NCI-H1694 (cell line): ENCODE measurements at places on chromosomes 3 and 15.

DNA sequence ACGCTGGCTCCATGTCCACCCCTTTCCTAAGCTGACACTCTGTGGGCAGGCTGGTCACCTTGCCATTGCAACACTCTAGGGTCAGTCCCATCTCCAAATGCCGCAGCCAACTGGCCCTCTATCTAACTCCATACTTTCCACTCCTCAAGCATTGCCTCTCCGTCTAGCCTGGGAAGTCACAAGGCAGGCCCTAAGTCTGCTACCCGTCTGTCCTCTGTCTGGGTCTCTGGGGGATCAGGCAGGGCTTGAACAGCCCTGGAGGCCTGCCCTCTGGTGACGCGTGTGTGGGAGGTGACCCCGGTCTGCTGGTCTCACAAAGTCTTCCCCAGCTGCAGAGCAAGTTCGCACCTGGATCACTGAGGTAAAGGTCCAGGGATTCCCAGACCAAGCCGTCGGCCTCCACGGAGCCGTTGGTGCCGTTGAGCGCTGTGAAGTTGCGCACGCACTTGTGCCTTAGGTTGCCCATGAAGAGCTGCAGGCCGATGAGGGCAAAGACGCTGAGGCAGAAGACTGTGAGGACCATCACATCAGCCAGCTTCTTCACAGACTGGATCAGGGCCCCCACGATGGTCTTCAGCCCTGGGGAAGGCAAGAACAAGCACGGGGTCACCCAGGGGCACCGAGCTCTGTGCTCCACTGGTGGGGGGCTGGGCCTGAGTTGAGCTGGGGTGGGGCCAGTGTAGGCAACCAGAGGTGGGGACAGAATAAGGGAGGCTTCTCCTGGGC is 39.9 kb downstream of the SCN5A start:
- no peak for DNase-seq

DNA sequence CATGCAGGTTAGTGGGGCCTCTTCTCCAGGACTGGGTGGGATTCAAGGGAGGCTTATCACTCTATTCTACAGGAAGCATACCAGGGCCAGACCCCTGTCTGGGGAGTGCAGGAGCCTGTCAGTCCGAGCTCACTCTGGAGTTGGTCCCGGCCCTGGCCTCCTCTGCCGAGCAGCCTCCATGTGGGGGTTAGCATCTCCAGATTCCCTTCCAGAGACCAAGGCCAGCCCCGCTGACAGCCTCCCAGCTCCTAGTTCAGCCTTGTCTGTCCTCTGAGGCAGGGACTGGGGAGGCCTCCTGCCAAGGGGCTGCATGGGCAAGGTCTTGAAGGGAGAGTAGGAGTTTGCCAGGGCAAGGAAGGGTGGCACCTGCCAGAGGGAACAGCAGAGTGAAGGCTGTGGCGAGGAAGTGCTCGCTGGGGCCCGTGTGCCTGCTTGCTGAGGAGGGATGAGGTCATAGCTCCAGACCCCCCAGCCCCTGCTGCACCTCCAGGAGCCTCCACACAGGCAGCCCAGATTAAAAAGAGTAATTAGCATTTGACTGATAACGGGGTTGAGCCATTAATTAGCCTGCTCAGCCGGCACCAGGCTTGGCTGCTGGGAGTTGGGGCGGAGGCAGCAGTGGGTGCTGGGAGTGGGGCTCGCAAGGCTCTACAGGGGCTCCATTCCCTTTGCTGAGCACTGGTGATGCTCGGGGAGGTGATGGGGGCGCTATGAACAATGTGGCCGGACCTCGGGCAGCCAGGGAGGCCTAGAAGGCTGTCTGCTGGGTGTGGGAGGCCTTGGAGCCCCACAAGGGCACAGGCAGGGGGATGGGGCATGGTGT is 54.3 kb downstream of the DNAJB8 start:
- no peak for DNase-seq

DNA sequence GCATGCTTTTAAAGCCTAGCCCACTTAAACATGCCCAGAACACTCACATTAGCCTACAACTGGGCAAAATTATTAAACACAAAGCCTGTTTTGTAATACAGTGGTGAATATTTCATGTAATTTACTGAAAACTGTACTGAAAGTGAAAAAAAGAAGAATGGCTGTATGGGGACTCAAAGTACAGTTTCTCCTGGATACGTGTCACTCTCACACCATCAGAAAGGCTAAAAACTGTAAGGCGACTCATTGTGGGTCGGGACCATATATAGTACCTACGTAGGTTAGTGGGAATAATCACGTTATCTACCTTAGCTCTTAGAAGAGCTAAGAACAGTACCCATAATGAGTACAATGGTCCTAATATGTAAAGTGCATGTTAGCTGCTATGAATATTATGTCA is 80.2 kb upstream of the SPATA12 start:
- no peak for DNase-seq

DNA sequence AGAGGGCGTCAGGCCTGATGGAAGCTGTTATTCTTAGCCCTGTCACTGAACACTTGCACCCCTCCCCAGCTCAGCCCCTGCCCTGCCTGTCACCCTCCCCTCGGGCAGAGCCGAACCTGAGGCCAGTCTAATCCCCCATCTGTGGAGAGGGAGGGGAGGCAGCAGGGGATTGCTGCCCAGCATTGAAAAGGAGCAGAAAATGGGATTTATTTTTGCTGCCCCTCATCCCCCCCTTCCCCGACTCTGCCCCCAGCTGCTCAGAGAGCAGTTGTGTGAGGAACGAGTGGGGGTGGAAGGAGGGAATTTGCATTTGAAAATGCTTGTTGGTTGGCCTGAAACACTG is 71.6 kb downstream of the EPHB3 start:
- DNase-seq = no peak

DNA sequence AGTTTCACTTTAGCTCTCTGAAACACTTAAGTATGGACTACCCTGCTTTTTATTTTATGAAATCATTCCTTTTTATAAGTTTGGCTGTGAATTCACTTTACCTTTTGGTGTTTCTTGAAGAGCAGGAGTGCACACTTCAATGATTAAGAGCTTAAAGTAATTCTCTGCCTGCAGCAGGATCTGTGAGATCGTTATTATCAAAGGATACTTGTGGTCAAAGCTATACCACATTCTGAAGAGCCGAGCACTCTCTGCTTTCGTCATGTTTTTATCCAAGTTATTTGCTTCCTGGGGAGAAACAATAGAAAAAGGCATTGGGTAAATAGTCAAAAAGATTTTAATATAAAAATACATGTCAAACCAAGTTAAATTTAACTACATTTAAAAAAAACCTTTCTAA is 243.7 kb downstream of the CHST2 start:
- DNase-seq = no peak

DNA sequence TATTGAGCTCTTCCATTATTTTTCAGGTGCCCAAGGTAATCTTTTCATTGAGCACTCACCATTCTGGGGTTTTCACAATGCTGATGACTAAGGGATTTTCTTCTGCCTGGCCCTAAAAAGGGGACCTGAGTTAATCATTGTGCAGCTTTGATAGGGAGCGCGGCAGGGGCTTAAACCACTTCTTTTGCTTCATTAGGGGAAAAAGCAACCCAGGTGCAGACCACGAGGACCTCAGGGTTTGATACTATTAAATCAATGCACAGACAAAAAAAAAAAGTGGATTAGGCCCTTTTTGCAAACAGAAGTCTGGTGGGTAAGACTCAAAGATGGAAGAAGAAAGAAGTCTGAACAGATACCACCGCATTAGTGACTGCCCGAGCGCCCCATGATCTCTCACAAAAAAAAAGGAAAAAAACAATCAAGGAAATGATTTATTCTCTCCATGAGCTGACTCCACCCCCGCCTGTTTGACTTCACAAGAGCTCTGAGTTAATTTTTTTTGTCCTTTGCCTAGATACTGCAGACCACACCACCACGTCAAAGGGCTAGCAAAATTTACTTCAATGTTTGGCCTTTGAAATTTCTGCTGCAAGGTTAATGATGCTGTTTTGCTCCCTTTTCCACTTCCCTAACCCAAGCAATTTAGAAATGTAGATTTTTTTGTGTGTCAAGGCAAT is 78.0 kb upstream of the FEZF2 start:
- DNase-seq = no peak

DNA sequence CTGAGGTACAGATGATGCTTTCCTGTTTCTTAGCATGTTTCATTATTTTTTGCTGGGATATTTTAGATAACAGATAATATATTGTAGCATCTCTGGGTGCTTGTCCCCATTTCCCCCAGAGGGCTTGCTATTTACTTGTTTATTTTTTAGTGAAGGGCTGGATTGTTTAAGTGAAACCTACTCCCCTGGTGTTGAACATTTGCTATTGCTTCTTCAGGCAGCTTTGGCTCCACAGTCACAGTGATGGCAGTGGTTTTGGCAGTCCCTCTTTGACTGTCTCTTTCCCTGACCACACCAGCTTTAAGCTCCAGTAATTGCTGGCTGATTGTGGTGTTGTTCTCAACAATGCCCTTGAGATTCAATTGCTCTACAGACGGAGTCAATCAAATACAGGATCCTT is 128.9 kb downstream of the KLF13 start:
- DNase-seq = no peak

DNA sequence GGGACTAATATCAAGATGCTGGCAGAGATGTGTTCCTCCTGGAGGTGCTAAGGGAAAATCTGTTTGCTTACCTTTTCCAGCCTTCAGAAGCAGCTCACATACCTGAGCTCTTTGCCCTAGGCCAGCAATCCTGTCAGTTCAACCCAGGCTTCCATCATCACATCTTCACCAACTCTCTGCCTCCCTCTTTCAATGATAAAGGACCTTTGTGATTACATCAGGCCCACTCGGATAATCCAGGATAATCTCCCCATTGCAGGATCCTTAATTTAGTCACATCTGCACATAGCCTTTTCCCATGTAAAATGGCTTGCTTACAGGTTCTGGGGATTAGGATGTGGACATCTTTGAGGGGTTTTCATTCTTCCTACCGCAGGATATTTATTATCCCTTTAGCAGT is 58.3 kb downstream of the NSUN3 start:
- DNase-seq = no peak

GRCh38 chr15:40500568-40501330 is 30.0 kb downstream of the CHST14 start:
- DNase-seq = no peak

DNA sequence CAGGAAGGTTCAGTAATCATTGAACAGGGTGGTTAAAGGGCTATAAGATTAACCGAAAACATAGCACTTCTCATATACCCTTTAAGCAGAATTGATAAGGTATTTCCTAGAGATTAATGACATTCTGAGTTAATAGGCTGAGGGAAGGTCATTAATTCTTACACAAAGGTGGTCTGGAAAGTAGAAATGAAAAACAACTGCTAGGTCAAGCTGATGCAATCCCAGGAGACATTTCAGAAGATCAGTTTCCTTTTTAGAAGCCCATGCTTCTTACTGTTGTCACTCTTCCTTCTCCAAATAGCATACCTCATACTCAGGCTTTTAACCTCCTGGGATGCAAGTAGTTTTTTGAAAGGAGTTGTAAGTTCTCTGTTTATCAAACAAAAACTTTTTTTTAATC is 8.8 kb downstream of the FILIP1L start:
- no peak for DNase-seq

DNA sequence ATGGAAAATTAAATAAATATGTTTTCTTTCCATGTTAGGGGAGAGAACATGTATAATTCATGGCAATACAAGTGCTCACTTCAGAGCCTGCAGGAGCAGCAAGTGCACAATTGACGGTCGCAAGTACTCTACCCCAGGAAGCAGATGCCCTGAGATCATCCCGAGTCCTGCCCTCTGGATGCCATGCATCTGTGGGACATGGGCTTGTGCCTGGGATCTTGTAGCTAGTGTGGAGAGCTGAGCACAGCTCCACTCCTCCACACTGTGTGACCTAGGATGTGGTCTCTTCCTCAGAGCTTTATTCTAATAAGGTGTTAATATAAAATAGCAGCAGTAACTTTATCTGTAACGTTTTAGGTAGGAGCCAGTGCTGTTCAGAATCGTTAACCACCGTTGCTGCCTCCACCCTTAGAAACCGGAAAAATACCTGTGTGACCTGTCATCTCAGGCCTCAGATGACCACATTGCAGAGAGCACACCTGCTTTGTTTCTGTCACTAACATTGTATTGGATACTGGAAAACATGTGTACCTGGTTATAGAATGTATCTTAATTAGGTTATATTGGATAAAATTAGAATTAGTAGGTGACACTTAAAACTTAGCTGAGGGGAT is 105.0 kb upstream of the GOLGA6L6 start:
- no peak for DNase-seq

DNA sequence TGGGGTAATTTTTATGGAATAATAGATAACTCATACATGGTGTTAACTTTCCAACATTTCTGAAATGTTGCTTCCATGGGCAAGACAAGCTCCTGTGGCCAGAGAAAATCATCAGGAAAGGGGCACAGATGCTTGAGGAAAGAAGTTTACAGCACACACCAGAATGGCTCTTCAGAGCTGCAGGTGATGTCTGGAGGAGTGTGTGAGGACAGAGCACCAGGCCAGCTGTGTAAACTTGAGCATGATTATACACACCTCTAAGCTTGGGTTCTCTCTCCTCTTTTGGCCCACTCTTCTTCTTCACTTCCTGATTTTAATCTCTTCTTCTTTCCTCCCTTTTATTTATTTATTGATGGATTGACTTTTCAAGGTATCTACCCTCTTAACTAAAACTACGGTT is 676.0 kb downstream of the GRM7 start:
- no peak for DNase-seq

- DNase-seq = no peak
Observed at GRCh38 chr15:39474657-39475056, 106.2 kb upstream of the THBS1 start.

DNA sequence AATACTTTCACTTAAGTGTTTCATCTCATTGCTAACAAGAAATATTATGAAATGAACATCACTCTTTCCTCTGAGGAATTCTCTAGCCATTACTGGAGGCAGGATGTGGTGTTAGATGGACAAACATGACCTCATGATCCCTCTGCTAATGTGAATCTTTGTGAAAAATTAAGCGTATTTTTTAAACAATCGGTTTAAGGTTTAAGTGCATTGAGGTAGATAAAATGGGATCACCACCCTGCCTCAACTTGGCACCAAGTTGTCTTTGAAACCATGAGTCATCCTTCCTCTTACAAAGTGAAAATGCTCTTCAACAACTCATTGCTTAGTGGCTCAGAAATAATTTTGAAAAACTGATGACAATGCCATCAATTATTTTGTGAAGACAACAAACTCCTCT is 76.0 kb upstream of the DCBLD2 start:
- DNase-seq = no peak

DNA sequence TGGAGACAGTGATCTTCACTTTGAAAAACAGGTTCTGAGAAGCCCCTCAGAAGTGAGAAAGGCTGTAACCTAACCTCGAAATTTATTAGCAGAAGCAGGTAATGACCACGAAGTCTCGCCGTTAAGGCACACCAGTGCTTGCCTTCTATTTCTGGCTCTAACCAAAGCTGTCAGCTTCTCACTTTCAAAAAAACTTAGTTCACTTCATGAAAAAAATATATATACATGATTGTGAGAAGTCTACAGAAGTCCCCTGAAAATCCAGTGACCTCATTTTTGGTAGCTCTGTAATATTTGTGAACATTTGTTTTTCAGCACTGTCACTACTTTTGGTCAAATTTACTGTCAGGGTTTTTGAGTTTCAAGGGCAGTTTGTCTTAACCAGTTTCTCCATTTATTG is 19.1 kb upstream of the AKAP13 start:
- no peak for DNase-seq

DNA sequence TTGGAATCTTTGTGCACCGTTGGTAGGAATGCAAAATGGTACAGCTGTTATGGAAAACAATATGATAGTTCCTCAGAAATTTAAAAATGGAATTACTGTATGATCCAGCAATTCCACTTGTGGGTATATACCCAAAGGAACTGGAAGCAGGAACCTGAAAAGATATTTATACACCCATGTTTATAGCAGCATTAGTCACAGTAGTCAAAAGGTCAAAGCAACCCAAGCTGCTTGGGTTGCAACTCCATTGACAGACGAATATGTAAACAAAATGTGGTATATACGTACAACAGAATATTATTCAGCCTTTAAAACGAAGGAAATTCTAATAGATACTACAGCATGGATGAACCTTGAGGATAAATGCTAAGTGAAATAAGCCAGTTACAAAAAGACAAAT is 35.0 kb upstream of the CAPN3 start:
- no peak for DNase-seq
